NCI-H460 (cell line): ENCODE measurements at places on chromosomes 5 and 9.

DNA sequence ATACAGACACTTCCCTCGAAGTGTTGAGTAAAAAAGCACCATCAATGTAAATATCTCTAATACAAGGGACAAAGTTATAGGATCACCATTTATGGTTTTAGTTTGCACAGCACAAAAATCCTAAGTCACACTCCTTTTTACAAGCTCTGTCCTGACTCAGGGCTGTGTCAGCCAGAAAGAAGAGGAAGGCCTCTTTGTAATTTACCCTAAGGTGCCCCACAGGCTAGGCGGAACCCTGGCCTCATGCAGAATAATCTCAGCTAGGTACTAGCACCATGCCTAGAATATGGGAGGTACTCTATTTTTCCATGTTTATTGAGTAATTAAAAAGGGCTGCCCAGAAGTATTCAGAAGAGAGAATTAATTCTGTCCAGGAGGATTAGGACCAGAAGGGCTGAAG, 36.9 kb downstream of the HAVCR1 start:
- DNase-seq = no peak

DNA sequence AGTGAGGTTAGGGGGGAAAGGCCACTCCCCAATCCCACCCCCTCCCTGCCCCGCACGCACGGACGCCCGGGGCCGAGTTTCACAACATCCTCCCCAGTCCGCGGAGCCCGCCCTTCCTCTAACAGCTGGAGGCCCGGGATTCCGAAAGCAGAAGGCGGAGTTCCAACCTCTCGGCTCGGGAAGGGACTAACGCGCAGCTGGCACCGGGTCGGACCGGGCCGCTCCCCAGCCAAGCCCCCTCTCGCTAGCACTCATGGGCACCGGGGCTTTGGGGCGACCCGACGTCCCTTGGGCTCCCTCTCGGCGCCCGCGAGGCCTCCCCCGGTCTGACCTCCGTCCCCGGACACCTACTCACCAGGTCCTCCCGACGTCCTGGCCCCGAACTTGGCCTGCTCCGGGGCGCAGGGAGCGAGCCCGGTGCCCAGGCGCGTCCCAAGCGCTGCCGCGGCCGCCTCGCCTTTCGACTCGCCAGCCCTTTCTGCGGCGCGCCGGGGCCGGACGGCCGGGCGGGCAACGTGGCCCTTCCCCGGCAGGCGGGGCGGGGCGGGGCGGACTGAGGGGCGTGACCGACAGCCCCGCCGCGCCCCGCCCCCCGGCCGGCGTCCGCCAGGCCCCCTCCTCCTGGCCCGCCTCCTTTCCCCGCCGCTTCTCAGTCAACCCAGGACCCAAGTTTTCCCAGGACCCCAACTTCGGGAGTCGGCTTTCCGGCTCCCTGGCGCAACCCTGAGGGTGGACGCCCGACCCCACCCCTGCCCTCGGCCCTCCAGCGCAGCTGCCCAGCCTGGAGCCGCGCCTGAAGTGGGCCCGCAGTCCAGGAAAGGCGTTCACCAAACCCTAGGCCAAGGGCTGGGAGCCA, at the start of gene MGAT1:
Gene MGAT1 (minus strand): TSS at position 482 of the 856 bp plus-strand sequence. CDS start 9,835 bp downstream, outside the sequence.
- DNase-seq = peak; percentile 69

- DNase-seq = peak; percentile 30
Observed at GRCh38 chr9:33466565-33467495, 6.9 kb downstream of the NOL6 start.

GRCh38 chr9:89753472-89754055, 148.8 kb downstream of the GADD45G start:
- no peak for DNase-seq

DNA sequence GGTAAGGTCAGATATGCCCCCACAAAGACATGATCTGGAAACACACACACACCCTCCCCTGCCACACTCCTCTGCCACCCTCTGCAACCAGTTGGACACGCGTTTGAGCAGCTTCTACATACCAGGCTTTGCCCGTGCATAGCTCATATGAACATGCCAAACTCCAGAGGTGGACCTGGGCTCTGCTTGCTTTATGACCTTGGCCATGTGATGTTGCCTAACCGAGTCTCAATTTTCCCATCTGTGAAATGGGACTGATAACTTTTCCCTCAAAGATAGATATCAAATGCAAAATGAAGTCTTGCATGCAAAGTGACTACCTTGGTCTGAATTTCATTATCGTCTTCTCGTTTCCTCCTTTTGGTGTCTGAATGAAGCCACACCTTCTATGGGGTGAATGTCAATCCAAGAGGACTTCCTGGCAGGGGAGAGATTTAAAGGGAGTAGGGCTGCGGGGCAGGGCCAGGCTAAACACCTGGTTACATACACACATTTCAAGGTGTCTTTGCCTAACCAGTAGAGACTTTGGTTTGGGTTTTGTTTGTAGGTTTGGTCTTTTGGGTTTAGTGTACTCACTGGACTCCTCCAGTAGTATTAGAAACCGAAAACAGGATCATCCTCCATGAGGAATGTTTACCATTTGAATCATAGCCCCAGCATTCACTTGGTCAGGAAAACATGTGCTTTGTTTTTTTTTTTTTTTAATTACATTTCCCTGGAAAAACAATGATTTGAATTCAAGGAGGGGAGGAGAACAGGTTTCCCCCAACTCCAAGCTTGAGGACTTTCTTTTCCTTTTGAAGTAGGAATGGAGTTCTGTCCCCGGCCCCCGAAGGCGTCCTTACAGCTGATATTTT, 63.2 kb downstream of the COL27A1 start:
- no peak for DNase-seq

DNA sequence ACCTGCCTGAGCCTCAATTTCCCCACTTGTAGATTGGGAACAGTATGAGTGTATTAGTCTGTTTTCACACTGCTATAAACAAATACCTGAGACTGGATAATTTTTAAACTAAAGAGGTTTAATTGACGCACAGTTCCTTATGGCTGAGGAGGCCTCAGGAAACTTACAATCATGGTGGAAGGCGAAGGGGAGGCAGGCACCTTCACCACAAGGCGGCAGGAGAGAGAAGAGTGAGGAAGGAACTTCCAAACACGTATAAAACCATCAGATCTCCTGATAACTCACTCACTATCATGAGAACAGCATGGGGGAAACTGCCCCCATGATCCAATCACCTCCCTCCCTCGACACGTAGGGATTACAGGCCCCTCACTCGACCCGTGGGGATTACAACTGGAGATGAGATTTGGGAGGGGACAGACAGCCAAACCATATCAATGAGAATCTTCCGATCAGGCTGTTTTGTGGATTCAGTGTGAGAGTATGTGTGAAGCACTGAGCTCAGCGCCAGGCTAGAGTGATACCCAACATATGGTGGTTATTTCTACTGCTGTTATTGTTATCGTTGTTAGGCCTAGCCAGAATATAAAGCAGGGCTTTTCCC, 14.6 kb upstream of the LMX1B start:
- DNase-seq = no peak

DNA sequence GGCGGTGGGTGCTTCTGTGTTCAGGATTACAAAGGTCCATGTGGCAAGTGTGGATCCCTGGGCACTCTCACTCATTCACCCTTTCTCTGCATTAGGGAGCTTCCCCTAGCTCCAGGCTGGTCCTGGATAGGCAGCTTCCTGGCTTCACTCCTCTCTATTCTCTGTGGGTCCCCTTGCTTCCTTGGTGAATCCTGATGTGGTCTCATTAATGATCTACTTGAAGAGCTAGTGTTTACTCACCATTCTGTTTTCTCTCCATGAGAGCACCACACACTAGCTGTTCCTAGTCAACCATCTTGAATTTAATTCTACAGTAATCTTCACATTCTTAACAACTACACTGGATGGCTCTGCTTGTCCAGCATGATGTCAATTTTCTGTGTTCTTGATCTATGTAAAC, 90.0 kb upstream of the PLPPR1 start:
- DNase-seq = no peak

DNA sequence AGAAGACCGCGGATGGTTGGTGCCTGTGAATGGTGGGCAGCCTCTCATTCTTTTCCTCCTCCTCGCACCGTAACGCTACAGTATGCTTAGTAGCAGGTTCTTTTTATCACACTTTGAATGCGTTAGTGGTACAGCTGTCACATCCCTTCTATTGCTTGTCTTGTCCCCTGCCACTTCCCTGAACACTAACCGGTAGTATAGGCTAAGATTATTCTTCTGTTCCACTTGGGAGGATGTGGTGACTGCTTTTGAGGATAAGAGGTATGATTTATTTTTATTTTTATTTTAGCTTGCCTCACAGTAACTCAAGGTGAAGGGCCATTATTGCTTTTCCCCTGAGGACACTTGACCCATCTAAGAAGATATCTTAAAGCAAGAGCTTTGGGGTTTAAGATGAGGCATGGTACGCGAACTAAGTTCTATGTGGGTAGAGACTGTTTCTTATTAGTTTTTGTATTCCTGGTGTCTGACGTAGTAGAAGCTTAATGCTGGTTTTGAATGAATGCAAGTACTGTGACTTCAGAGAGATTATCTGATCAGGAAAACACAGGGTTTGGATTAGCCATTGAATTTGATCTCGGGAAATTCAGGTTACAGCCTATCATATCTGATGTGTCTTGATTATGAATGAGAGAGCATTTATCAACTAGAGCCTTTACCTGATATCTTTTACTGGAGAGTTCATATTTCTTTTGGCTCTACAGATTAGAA, 951 bp downstream of the UNC13B start:
- no peak for DNase-seq
